NAMALWA (cell line): ENCODE measurements at places on chromosomes 5 and 9.

DNA sequence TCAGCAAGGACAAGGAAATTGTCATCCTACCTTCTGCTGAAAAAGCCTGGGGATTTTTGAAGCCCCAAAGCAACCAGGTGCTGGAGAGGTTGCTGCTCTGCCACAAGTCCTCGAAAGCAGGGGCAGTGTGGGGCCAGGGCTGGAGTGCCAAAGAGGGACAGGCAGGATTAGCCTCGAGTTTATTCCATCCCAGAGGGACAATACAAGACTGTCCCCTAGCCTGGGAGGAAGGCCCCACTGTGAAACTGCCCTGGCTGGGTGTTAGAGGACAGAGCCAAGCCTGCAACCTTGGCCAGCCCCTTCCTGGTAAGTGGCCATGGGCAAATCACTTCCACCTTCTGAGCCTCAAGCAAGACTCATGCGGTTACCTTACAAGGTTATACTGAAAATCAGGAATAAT lies 55.1 kb downstream of the WHRN start:
- no peak for DNase-seq

GRCh38 chr5:94969174-94969573 lies 315.7 kb downstream of the MCTP1 start:
- peak; percentile 56 for DNase-seq

GRCh38 chr5:3310541-3311261 lies 284.9 kb upstream of the IRX1 start:
- no peak for DNase-seq

- no peak for DNase-seq
These were observed 912.3 kb downstream of the TAF11L14 start for GRCh38 chr5:18546591-18546990.

DNA sequence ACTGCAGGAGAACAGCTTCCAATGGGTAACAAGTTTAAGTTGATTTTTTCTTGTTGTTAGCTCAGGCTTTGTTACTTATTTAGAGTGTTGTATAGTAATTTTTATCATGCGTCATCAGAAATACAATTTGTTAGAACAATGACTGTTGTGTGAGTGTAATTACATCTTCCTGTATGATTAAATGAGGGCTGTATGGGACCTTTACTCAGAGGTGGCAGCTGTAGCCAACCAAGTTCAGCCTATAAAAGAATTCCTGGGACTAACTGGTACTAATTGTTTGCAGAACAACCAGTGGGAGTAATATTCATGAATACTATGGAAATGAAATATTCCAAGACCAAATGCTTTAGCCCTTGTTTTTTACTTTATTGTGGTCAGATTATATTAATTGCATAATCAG lies 30.8 kb upstream of the TJP2 start:
- no peak for DNase-seq

DNA sequence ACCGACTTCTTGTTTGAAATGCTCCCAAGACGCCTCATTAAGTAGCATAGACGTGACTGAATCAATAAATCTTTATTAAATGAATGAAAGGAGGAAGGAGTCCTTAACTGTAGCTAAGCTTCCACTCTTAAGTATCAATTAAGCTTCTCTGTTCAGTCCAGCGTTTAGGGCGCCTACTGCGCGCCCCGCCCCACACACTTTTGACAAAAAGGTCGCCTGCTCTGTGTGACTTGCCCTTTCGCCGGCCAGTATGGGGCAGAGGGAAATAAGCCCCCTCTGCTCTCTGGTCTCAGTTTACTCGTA lies 662 bp upstream of the DOLPP1 start:
- no peak for DNase-seq

GRCh38 chr9:101332362-101332761 lies 52.4 kb downstream of the BAAT start:
- no peak for DNase-seq

GRCh38 chr9:16182784-16183183 lies 629.9 kb downstream of the CCDC171 start:
- DNase-seq: no peak
